ENCODE measurements at places on chromosomes 12 and 14.

DNA sequence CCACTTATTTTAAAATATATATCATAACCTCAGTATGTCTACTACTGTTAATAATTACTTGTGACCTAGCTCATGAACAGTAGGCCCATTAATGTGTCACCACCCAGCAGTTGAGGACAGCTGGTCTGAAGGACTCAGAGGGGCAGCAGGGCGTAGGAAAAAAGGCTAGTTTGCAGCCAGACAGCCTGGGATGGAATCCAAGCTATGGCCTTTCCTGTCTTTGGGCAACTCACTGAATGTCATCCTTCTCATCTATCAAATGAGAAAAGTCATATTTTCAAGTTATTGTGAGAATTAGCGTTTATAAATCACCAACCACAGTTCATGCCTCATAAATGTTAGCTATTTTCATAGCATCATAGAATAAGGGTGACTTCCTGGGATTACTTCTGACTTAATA, 12.3 kb downstream of the DENND5B start:
- DNase-seq: no peak

DNA sequence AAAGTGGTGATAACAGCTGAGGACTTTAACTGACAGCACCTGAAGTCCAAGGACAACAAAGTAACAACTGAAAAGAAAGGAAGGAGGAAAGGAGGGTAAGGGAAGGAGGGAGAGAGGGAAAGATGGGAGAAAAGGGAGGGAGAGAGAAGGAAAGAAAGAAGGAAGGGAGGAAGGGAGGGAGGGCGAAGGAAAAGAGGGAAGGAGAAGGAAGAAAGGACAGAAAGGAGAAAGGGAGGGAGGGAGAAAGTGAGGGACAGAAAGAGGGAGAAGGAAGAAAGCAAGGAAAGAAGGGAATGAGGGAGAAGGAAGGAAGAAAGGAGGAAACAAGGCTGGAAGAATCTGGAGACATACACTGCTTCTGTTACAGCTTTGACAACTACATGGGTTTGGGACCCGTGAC, 494.4 kb downstream of the FUT8 start:
- no peak for DNase-seq

GRCh38 chr12:124519746-124520145, 47.7 kb downstream of the NCOR2 start:
- DNase-seq: no peak

DNA sequence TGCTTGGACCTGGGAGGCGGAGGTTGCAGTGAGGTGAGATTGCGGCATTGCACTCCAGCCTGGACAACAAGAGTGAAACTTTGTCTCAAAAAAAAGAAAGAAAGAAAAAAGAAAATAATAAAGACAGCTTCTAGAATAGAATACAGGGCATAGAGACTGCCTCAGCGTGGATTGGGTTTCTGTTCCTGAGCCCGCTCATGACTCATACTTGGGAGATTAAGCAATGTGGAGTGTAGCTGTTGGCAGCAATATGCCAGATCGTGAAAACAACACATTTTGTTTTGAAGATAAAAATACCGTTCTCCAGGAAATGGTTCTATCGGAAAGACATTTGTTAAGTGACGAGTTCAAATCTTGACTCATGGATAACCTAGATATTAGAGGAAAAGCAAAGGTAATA, 67.2 kb downstream of the GLT1D1 start:
- no peak for DNase-seq

DNA sequence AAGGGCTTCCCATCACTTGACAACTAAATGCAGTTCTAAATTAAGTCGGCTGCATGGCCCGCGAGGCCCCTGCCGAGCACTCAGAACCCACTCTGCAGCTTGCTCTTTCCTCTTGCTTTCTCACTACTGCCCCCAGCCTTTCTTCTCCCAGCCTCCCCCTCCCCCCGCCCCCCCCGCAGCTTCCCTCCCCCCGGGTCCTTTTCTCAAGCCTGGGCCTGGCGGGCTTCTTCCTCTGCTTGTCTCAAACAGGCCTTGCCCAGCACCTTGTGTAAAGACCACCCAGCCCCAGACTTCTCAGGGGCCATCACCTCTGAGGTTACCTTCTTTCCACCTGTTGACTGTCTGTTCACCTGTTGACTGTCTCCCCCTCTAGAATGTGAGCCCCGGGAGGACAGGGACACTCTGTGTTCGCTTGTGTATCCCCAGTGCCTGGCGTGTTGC, 1.1 kb downstream of the CYP46A1 start:
- DNase-seq: no peak

All from stimulated activated CD4-positive, alpha-beta T cell treated with anti-CD3 and anti-CD28 coated beads, Interleukin-1b, Interleukin-23, amount 100 ng/mL, for 1 hour (primary cell).